ENCODE measurements at places on chromosomes 3 and 15. TPM values are rescaled to one million over a fixed set of nuclear protein-coding genes. Genes with fewer than 3 reads are reported as not detected.

DNA sequence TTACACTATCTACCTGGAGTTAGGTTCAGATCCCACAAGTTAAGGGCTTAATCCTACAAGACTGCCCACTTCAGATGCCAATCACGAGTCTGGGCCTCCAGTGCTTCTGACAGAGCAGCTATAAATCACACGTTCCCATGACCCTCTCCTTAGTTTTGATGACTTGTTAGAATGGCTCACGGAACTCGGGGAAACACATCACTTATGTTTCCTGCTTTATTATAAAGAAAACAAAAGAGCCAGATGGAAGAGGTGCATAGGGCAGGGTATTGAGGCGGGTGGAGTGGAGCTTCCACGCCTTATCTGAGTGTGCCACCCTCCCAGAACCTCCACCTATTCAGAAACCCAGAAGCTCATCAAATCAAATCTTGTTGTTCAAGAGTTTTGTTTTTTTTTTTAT lies 170.8 kb downstream of the MOBP start:
- peak; percentile 90 for DNase-seq

DNA sequence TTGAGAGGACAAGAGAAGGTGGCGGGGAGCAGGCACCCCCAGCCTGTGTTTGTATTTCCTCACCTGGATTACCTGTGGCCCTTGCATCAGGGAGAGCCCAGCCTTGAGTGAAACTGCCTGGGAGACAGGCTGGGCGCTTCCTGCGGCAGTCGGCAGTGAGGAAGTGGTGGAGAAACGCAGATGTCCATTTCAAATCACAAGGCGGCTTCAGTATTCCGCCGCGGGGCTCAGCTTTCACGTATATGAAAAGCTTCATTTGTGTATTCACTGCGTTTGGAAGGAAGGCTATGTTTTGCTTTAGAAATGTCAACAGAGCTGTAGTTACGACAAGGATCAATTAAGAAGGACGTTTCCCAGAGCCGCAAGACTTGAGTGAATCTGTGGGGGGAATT lies 167.4 kb upstream of the CTDSPL start:
- DNase-seq = no peak

GRCh38 chr15:69724333-69724732 lies 271.7 kb downstream of the RPLP1 start:
- DNase-seq = no peak

Gene ADGRG7
- not detected for total RNA-seq

Gene P2RY1
- total RNA-seq = 0.51 TPM

Gene DAPK2
- 10.9 TPM for total RNA-seq
